ENCODE measurements at places on chromosomes 3 and 15.

DNA sequence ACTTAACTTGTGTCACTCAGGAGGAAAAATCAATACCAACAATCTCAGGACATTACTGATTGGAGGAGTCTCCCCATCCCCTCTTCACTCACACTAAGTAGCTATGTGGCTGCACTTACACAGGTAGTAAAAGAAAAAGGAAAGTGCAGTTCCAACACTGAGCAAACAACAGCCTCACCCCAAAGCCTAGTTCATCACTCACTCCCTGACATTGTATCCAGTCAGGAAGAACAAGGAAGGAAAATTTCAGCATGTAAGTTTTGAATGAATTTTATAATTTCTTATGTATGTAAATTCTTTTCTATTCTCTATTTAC, 273.4 kb downstream of the IGSF11 start:
- DNase-seq: no peak

DNA sequence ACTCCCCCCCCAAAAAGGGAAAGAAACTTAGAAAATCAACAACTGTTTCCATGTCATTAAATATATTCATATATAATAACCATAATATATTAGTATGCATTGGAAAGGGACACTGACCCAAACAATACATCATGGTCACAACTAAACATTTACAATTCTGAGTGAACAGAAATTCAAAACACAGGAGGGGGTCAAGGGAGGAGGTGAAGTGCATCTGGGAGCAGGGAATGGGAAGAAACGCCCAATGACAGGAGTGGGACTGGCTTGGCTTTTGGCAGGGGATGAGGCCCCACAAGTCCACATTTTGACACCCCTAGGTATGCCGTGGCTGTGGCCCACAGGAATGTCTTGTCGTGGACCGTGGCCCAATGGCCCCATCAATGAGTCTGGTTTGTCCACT, 41.1 kb downstream of the FGD5 start:
- no peak for DNase-seq

DNA sequence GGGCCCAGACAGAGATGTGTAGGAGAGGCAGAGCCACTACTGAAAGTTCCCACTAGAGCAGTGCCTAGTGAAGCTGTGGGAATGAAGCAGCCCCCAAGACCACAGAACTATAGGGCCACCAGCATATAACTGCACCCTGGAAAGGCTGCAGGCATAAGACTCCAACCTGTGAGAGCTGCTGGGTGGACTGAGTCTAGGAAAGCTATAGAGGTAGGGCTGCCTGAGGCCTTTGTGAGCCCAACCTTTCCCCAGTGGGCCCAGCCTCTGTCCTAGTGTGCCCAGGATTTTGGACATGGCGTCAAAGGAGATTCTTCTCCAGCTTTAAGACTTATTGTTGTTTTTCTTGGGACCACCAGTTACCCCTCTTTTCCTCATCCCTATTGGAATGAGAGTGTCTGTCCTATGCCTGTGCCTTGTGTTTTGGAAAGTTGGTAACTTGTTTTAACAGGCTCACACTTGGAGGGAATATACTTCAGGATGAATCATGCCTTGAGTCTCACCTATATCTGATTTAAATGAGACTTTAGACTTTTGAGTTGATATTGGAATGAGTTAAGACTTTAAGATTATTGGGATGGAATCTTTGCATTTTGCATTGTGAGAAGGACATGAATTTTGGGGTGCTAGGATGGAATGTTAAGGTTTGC, 28.1 kb downstream of the SLMAP start:
- DNase-seq: no peak

DNA sequence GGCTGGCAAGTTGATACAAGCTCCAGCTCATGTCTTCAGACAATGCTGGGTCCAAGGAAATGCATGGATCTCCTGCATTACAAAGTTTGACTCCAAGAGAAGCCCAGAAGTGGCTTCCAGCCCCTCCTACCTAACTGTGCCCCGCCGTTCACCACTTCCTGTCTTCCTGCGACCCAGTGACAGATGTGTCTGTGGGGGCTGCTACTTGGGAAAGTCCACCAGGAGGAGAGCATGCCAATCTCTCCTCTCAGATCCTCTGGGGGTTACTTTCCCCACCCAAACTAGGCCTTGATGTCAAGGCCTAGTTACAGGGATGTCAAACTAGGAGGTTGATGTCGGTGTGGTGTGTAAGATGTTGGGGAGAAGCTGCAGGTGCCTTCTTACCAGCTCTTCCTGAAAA, 133.6 kb upstream of the RASGRP1 start:
- no peak for DNase-seq

GRCh38 chr3:13352621-13353131, 67.4 kb downstream of the NUP210 start:
- DNase-seq: no peak

DNA sequence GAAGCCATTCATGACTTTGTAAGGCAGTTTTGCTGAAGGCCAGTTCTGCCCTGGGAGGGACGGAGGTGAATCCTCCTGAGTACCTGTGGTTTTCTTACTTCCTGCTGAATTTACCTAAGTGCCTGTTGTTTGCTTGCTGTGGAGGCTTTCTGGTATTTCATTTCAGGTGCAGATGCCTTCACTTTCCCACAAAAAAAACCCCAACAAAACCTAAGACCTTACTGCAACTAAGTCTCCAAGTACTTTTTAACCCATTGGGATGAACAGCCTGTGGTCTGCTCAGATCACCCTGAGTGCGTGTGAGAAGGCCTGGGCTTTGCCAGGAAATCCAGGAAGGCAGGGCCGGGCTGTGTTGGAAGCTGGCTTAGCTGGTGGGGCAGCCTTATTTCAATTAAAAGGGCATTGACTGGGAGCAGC, 65.3 kb downstream of the IGF1R start:
- DNase-seq: no peak

- no peak for DNase-seq
These were observed 2.2 kb downstream of the CAND2 start for GRCh38 chr3:12798559-12799179.

GRCh38 chr15:55266547-55266946, 23.1 kb downstream of the RAB27A start:
- DNase-seq: no peak
